ENCODE measurements at places on chromosomes 13 and 19. TPM values are rescaled to one million over a fixed set of nuclear protein-coding genes. Genes with fewer than 3 reads are reported as not detected.

POU2F2 gene
- not detected for total RNA-seq

RHPN2 gene
- 8.9 TPM for total RNA-seq

ZNF99 gene
- total RNA-seq: not detected

PDE4A gene
- total RNA-seq: 15.4 TPM

LGALS4 gene
- total RNA-seq: 0.09 TPM

KRTDAP gene
- total RNA-seq: not detected

CAMSAP3 gene
- not detected for total RNA-seq

ZNF382 gene
- total RNA-seq: 10.6 TPM

VAV1 gene
- not detected for total RNA-seq

MAP2K2 gene
- total RNA-seq: 164 TPM

ZNF208 gene
- 0.70 TPM for total RNA-seq

PODNL1 gene
- total RNA-seq: 8.2 TPM

FUT3 gene
- total RNA-seq: not detected

EID2 gene
- total RNA-seq: 9.4 TPM

TNNI3 gene
- total RNA-seq: 0.58 TPM

Data from pericardium fibroblast (primary cell).